GF-D8 (cell line): ENCODE measurements at places on chromosomes 1 and 21.

- DNase-seq = no peak
These were observed 61.2 kb downstream of the EDARADD start for GRCh38 chr1:236455243-236455642.

DNA sequence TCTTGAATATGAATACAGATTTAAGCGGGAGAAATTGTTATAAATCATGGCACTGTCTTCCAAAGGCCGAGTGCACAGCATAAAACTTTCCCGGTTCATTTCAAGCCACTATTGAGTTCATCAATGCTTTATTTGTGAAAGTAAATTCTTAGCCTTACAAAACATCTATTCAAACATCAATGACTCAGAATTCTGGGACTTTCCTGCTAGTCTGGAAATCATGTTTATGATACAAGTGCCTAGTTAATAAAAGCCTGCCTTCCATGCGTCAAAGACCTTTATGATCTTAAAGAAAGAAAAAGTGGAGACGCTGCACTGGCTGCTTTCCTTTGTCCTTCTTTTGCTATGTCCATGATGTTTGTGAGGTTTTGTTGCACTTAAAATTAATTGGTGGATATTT lies 137.7 kb downstream of the SETD4 start:
- no peak for DNase-seq

DNA sequence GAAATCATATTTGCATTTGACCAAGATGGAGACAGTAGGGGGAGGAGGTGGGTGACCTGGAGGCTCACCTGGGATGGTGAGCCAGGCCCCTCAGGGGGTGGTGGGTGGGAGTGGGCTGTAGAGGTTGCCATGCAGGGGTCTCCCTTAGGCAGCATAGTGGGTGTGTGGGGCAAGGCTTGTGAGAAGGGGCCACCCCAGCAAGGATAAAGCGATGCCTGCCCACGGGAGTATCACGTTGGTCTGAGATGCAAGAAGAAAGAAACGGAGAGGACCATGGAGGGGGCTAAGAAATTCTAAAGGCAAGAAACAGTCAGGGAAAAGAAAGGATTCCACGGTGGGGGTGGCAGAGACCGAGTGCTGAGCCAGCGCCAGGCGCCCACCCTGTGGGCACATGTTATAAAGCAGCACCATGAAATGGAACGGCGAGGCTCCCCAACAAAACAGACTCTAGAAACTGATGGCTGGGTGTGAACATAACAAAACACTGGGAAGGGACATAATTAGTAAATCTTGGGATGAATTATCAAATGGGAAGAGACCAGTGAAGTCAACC lies 11.7 kb upstream of the C2CD2 start:
- DNase-seq = no peak

- no peak for DNase-seq
These were observed 4.9 kb upstream of the CAPN2 start for GRCh38 chr1:223707256-223708000.

DNA sequence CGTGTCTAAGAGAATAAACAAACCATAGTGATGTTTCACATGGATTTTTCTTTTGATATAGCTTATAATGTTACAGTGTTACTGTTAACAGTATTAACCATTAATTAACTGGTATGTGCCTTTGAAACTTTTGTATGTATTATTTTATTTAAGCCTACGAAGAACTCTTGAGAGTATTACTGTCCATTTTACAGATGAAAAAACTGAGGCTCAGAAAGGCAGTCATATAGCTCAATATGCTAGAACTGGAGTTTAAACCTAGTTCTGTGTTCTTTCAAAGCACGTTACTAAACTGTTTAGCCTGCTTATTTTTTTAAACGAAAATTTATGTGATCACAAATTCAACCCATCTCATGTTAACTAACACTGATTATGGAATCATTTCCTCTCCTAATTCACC lies 83.5 kb downstream of the POU2F1 start:
- DNase-seq = no peak

DNA sequence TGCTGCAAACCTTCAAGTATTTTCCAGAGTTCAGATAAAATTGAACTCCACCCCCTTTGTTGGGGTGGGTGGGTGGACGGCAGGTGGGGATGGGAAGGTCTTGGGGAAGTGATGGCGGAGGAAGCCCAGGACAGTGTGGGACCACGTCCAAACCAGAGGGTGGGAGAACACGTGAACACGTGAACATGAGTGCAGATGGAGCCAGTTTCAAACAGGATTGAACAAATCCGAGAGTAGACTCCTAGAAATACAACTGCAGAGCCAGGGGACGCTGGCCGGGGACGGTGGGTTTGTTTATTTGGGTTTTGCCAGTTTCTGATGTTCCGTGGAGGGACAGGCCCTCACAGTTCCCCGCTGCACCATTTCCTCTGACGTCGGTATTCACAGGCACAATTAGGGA lies 2.9 kb downstream of the KRTAP10-2 start:
- no peak for DNase-seq

DNA sequence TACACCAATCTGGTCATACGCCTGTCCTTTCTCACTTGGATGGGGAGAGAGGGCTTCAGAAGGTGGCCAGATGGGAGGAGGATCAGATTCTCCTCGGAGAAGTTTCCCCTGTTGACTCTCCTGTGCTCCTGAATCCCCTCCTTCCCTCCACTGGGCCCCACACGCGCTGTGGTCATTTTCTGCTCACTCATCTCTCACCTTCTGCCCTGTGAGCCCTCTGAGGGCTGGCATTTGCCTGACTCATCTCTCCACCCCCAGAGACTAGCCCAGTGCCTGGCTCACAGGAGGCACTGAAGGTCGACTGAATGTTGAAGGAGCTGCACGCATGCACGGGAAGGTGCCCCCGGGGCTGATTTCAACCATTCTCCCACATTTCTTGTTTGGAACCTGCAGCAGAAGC lies 14.2 kb downstream of the ABCA4 start:
- no peak for DNase-seq

GRCh38 chr21:24899138-24899537 lies 708.1 kb downstream of the MRPL39 start:
- no peak for DNase-seq

DNA sequence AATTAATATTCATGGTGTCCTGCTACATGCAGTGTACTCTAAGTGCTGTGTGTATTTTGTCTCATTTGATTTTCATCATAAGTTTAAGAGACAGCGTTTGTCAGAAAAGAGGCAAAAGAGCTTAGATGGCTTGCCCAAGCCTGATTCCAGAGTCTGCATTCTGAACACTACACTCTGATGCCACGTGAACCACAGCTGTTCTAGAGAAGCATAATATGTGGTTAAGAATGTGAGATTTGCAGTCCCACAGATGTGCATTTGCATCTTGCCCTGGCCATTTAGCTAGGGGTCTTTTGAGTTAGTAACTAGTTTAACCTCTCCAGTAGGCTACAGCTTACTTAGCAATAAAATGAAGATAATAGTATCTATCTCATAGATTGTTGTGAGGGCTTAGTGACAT lies 9.2 kb upstream of the GADD45A start:
- DNase-seq = no peak

DNA sequence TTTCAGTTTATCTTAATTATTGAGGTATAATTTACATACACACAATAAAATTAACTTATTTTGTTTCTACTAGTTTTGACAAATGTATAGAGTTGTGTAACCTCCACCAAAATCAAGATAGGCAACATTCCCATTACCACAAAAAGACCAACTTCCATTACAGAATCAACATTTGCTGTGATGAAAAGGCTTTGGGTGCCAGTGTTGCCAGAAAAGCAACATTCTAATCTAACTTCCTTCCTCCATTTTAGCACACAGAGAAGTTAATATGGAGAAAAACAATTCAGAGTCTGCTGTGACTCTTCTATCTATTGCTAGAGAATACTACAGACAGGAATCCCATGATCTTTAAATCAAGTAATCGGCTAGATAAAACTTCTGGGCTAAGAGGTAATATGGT lies 245.3 kb downstream of the RERE start:
- peak; percentile 8 for DNase-seq

DNA sequence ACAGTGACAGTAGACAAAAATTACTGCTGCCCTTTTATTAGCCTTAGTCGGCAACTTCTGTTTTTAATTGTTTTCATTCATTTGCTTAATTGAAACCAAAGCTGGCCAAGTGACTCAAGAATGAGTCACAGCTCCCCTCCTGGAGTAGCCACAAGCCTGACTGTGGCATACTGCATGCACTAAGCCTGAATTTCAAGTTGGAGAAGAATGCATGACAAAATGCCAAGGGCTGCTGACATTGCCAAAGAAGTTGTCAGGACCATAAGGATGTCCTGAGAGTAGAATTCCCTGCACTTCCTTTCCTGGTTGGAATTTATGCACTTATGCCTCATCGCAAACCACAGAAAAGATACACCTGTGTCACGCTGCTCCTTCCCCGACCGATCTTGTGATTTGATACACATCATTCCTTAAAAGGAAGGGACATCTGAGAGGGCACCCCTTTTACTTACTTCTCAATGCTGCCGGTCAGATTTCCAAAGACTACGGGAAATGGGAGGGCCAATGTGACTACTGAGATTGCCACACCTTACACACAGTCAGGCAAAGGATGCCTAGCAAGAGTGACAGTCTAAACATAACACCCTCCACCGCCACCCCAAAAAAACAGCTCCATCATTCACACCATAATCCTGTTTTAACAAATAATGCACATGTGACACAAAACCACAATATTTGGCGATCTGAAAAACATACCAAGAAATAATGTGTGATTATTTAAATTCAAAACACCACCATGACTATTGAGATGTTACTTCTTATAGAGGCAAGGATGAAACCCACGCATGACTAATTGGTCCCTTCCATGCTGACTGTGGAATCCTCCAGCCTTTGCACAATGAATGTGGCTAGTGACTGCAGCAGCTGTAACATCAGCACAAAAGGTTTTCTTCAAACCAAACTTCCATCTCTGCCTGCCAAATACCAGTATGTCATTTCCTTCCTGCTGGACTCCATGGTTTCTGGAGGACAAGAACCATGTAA lies 28.2 kb downstream of the VAV3 start:
- DNase-seq = peak; percentile 73

- DNase-seq = peak; percentile 16
These were observed 35.5 kb downstream of the TOMM20 start for GRCh38 chr1:235093013-235093695.

DNA sequence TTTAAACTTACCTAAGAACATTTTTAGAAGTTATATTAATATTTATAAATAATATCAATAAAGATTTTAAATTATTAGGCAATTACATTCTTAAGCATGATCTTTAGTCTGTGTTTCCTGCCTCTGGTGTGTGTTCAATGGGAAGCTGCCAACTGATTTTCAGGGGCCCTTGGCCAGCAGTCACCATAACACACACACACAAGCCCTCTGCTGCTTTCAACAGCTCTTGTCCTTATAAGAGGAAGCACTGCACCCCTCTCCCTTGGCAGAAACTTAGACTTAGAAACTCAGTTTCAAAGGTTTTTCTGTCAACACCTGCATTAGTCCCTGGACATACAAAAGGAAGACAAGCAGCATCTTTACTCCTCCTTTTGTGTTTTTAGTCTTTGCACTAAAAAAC lies 81.4 kb downstream of the VAV3 start:
- DNase-seq = peak; percentile 43

DNA sequence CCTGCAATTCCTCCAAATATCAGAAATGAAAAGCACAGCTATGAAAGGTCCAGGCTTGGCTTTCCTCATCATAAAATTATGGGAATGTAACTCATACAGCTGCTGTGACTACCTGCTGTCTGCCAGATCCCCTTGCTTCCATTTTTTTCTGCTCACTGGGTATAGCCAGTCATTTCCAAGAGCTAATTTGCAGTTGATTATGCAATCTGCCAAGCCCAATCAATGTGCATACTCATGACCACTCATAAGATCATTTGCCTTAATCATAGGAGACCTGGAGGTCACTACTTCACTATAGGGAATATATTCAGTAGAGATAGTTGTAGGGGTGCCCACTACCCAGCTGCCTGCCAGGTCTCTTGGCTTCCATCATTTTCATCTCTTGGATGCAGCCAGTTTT lies 417.7 kb upstream of the ZRANB2 start:
- DNase-seq = no peak

DNA sequence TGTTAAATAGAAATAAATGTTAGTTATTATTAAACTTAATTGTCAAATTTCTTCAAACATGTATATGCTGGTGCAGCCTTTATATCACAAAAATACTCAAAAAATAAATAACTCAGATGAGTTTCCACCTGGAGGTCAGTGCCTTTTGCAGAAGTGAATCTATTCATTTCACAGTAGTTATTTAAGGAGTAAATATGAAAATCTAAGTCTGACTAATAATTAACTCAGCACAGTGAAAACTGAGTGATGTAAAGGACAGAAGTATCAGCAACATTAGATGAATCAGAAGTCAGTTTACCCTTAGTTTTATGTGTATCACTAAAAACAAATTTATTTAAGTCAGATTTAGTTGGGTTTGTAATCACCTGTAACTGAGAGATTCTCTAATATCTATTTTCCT lies 2135.4 kb downstream of the MRPL39 start:
- no peak for DNase-seq

- DNase-seq = no peak
These were observed 169.9 kb upstream of the CSF3R start for GRCh38 chr1:36652586-36652985.

- DNase-seq = no peak
These were observed 40.5 kb downstream of the TRIT1 start for GRCh38 chr1:39842836-39843235.

- no peak for DNase-seq
These were observed 13.7 kb downstream of the SLC45A3 start for GRCh38 chr1:205666372-205667166.

DNA sequence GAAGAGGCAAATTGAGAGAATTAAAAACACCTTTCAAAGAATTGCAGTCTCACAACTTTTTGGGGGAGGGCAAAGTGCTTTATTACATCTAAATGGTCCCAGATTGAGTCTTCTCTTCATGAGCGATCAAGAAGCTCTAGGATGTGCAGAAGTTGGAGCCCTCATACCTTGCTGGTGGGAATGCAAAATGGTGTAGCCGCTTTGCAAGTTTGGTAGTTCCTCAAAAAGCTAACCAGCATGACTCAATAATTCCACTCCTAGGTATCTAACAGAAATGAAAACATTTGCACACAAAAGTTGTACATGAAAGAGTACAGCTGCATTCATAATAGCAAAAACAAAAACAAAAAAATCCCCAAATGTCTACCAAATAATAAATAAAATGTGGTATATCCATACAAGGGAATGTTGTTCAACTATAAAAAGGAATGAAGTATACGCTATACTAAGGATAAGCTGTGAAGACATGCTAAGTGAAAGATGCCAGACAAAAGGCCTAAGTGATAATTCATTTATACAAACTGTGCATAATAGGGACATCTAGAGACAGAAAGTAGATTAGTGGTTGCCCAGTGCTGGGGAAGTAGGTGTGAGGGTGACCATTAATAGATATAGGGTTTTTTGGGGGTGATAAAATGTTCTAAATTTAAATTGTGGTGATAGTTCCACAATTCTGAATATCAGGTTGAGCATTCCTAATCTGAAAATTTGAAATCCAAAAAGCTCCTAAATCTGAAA lies 55.2 kb downstream of the SELENOF start:
- DNase-seq = peak; percentile 24

- no peak for DNase-seq
These were observed 164.0 kb upstream of the CXADR start for GRCh38 chr21:17348849-17349248.

DNA sequence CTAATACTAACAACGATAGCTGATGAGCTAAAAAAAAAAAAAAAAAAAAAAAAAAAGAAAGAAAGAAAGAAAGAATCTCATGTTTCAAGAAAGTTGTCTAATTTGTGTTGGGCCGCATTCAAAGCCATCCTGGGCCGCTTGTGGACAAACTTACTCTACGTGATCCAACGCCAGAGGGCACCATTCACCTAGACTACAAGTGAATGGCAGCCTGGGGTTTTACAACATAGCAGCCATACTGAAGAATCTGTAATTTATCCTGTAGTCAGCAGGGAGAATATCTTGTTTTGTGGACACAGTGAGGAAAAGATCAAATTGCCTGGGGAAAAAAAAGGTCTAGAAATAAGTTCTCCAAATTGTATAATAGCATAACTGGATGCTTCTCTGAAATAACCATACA lies 47.0 kb downstream of the CYP2J2 start:
- no peak for DNase-seq
